ENCODE measurements at places on chromosomes 1 and 21.
A peak's percentile ranks its signal among the peaks of the same experiment; 100 is the strongest.

DNA sequence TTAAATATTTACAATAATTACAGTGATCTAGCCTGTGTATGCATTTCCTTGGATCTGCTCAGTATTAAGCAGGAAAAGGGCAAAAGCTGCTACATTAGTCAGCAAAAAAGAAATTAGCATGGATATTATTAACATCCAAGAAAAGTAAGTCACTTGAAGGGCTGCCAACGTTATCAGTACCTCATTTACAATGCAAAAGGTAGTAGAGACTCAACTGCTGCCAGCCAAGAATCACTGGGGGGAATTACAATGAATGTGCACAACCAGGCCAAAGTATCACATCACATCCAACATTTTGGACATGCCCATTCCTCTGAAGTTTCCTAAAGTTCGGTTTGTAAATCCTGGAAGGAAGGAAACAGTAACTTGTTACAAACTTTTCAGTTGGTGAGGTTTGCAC lies 1.9 kb downstream of the CNN3 start:
- no peak for DNase-seq

DNA sequence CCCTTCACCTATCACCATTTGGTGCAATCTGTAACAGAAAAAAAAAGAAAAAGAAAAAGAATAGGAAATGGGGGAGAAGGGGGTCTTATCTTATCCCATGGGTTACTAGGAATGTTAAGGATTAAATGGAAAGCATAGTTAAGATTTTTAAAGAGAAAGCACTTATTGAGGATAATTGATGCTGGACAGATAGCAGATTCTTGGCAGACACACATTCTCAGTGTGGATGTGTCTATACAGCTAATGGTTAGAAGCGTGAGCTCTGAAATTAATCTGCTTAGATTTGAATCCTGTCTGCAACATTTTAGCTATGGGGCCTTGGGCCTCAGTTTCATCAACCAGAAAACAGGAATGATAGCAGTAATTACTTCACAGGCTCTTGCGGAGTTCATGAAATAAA lies 67.1 kb downstream of the SSBP3 start:
- no peak for DNase-seq

DNA sequence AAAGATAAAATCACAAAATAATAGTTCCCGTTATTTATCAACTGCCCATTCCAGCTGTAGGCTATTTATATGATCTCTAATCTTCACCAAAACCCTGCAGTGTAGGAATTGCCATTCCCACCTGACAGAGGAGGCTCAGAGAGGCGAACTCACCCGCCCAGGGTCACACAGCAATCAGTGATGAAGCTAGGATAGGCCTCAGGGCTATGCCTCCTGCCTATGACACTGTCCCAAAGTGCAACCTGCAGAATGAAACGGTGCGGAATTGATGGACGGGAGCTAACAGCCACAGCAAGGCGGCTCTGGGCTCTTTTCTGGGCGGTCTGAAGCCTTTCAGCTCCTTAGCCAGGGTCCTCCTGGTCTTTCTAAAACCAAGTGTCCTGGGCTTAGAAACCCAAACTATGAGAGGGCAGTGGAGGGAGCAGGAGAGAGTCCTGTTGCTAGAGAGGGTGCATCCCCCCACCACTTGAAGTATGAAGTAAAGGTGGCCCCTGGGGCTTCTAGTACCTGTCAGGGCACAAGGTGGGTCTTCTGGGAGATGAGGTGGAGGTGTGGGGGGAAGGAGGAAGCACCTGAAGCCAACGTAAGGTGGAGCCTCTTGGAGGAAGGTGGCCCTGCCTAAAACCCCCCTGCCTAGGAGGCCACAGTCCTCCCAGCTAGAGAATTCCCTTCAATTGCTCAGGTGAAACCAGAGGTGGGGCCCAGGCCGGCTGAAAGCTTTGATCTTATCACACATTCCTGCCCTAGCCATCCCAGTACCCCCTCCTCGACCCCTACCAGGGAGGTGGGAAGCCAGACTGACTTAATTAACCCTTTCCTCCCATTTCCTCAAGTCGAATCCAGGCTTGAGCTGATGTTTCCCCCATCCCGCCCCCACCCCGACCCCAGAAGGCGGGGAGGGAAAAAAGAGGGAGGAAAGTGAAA lies 14.8 kb downstream of the HSPG2 start:
- peak; percentile 67 for DNase-seq

GRCh38 chr1:12215118-12215961 lies 14.5 kb upstream of the VPS13D start:
- no peak for DNase-seq

DNA sequence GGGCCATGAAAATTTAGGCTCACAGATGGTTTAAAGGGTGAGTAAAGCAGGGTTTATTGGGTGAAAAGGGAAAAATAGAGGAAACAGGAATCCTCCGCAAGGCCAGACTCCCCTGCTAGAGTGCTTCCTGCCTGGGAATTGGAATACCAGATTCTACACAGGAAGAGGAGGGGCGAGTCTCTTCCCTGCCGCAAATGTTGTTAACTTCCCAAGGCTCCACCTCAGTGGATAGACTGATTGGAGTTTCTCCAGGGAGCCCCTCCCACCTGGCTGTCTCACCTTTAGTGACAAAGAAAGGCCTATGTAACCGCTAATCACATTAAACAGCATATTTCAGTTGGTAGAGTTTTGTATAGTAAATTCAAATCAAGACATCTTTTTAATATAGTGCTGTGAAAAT lies 1450.1 kb downstream of the KCNT2 start:
- no peak for DNase-seq

- DNase-seq: peak; percentile 50
Observed at GRCh38 chr1:34266127-34266951, 89.6 kb downstream of the C1orf94 start.

- DNase-seq: no peak
Observed at GRCh38 chr1:11668516-11668915, 4.5 kb downstream of the FBXO6 start.

DNA sequence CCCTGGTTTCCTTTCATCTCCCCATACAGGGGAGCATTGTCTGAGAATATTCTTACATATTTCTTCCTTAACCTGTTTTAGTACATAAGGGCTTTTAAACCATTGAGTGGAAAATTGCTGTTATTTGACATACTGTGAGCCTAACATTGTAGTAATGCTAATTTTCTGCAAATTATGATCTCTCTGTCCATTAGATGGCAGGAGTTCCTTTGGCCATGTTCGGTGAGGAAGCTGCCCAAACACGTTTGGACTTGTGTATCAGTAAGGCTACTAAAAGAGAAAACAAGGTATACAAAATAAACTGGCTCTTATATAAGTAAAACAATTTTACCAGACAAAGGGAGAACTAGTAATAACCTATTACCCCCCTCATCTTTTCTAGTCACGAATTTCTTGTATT lies 29.2 kb downstream of the CDC7 start:
- DNase-seq: no peak

DNA sequence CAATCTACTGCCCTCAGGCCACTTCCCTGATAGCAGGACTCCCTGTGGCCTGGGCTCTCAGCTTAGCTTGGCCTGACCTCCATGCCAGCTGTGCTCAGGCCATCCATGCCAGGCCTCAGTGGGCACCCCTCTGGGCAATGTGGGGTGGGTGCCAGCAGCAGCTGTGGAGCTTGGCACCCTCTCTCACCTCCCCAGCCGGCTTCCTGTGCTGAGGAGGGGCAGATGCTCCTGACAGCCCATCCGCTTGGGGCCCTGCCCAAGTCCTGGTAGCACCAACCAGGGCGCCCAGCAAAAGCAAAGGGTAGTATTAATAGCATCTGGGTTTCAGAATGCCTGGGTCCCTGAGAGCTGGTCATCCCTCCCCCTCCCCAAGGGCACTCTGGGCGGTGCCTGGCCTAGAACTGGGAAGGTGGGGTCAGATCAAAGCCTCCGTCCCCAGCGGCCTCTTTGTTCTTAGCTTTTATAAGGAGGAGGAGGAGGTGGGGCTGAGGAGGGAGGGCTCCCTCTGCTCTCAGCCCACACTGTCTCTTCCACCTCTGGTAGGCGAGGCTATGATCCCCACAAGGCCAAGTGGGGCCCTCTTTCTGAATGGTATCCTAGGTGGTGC lies 6.1 kb downstream of the EFNA4 start:
- DNase-seq: no peak

DNA sequence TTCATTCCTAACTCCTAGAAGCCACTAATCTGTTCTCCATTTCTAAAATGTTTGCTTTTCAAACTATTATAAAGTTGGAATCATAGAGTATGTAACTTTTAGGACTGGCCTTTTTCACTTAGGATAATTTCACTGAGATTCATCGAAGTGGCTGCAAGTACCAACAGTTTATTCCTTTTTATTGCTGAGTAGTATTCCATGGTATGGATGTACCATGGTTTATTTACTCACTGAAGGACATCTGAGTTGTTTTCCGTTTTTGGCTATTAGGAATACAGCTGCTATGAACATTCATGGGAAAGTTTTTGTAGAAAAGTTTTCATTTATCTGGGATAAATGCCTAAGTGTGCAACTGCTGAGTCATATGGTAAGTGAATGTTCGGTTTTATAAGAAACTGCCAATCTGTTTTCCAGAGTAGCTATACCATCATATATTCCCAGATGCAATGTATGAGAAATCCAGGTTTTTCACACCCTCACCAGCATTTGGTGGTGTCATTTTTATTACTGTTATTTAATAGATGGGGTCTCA lies 66.3 kb downstream of the SLC27A3 start:
- DNase-seq: no peak

DNA sequence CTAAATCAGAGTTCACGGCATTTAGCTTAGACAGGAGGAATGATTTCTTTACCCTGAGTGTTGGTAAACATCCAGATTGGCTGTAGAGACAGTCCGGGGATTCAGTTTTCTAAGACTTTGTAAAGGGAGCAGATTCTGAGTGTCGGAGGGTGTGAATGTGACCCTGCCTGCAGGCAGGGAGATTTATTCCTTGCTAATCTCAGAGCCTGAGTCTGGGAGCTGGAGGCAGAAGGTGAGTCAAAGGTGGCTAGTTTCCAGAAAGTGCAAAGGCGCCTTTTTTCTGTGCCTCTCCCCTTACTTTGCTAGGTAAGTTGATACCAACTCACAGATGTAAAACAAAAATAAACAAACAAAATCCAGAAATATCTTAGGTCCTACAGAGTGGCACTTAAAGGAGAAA lies 11.7 kb downstream of the ATP1B1 start:
- DNase-seq: no peak

DNA sequence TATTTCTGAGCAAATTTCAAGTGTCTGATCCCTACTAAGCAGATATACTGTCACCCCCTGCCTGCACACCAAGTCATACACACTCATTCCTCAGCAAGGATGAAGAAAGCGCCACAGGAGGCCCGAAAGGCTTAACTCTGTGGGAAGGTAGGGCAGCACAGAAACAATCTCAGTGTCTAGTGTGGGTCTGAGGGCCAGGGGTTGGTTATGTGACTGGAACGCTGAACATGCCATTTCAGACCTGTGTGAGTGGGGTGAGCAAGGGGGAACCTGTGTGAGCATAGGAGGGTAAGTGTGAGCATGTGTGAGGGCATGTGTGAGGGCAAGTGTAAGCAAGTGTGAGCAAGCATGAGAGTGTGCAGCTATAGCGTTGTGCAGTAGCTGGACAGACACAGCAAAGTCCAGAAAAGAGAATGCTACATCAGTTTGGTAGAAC lies 6.2 kb downstream of the ITPKB start:
- no peak for DNase-seq

Measured in H1 (cell line).